CD4-positive, alpha-beta T cell treated with Interleukin-17A for 1 hour (primary cell): ENCODE measurements at places on chromosomes 3 and 15.

DNA sequence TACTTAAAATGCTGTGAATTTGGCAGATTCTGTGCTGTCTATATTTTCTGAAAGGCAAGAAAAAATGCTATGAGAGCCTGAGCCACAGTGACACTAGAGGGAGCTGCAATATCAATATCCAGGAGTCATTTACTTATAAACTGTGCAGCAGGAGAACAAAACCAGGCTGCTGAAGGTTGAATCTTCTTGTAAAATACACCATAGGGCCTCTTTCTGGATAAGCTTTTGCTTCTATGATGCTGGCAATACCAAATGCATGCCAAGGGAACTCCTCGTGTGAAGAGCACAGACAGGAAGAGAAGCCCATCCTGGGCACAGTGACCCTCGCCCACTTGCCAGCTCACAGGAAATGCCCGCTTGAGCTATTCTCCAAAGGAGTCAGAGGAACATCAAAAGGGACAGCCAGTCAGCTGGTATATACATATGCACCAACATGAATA lies 48.0 kb upstream of the TSPAN3 start:
- peak; percentile 64 for DNase-seq

DNA sequence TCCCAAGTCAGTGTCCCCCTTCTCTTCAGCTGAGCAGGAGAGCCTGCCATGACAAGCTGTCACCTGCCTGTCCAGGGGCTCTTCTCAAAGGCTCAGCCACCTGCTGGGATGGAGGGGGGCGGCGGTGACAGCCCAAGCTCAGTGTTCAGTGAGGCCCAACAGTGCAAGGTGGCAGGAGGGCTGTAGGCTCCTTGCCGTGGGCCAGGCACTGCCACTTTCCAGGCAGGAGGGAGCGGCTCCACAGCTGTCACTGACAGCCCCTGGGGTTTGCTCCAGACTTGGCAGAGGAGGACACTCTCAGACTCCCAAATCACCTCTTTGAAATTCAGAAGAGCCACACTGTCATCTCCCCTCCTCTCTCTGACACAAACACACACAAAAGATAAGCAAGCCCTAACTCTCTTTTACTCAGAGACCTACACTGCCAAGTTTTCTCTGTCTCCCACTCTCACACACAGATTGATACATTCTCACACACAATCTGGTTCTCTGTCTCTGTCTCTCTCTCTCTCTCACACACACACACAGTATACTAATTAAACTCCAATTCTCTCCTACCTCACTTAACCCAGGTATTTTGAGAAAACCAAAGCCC lies 443.3 kb downstream of the EPHB1 start:
- DNase-seq, result no peak

DNA sequence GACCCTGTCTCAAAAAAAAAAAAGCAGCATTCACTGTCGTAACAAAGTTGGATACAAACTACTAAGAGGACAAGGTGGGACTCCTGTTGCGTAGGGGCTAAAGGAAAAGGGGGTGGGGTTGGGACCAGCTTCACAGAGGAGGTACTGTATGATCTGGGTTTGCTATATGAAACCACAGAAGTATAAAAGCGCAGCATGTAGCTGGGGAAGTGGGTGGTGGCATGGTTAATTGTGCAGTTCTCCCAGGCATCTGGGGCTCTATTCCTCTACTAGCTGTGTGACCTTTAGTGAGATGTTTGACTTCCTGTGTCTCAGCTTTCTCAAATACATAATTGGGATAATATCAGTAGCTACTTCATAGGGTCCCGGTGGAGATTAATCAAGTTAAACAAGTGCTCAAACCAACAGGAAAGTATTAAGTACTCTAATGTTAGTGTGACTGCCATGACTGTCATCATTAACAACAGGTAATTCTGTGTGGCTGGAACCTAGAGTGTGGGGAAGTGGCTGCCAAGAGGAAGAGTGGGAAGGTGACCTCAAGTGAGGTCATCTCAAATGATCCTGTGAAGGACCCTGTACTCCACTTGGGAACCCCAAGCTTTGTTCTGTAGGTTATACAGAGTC lies 11.5 kb downstream of the PARP16 start:
- no peak for DNase-seq

GRCh38 chr3:10703875-10704274 lies 112.2 kb upstream of the SLC6A11 start:
- DNase-seq, result no peak

DNA sequence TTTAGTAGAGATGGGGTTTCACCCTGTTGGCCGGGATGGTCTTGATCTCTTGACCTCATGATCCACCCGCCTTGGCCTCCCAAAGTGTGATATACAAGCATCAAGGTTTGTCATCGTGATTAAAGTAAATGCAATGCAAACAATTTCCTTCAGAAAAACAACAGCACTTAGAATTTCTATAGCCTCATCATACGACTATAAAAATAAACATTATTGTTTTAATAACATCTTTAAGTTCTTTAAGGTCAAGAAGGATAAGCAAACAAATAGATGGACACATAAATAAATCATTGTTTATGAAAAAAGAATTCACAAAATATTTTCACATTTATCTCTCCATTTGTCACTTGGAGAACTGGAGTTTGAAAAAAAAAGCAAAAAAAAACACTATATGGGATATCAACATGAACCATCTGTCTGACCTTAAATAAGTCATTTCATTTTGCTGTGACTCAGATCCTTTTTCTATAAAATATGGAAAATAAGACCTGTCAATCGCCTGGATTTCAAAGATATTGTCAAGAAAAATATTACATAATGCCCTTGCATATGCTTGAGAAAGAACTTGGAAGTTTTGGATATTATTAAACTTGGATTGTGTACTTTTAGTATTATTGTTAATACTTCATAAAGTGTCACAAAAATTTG lies 642.0 kb upstream of the KCNMB2 start:
- DNase-seq, result no peak

DNA sequence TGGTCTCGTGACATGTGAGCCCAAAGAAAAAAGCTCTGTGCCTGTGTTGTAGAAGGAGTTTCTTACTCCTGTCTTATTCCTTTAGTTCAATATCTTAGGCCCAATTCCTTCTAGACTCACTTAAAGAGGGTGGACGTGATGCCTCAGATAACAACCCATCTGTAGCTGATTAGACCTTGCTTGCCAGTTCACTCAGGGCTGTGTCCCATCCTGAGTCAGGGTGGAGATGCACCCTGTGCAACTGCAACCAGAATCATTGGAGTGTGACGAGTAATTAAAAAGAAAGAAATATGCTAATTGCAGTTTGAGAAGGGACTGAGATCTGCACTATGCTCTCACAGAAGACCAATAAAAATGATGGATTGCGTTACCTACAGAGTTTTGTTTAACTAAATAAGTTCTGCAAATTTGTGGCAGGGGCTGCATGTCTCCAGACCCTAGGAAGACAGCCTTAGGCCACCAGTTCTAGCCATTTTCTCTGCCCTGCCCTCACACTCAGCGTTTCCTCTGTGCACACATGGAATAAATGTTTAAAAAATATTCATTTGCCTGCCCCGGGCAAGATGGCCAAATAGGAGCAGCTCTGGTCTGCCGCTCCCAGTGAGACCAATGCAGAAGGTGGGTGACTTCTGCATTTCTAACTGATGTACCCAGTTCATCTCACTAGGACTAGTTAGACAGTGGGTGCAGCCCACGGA lies 83.0 kb downstream of the MOBP start:
- no peak for DNase-seq

- DNase-seq, result no peak
These were observed 12.1 kb upstream of the TCAIM start for GRCh38 chr3:44326515-44326914.

DNA sequence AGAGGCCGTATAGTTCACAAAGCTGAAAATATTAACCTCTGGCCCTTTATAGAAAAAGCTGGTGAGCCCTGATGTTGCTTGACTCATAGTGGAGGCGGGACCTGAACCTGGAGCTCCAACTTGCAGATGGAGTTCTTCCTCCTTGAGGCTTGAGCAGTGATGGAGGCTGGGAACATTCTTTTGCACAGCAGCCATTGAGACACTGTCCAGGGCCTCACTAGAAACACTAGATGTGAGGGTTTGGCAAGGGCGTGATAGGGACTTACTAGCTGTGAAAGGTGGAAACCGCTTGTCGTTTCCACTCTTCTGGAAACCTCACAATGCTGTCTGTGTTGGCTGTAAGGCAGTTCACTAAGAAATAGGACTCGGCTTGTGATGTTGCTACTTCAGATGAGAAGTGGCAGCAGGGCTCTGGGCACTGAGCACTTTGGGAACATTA lies 12.5 kb downstream of the SMAD6 start:
- DNase-seq, result no peak
